ENCODE measurements at places on chromosomes 6 and 20.

DNA sequence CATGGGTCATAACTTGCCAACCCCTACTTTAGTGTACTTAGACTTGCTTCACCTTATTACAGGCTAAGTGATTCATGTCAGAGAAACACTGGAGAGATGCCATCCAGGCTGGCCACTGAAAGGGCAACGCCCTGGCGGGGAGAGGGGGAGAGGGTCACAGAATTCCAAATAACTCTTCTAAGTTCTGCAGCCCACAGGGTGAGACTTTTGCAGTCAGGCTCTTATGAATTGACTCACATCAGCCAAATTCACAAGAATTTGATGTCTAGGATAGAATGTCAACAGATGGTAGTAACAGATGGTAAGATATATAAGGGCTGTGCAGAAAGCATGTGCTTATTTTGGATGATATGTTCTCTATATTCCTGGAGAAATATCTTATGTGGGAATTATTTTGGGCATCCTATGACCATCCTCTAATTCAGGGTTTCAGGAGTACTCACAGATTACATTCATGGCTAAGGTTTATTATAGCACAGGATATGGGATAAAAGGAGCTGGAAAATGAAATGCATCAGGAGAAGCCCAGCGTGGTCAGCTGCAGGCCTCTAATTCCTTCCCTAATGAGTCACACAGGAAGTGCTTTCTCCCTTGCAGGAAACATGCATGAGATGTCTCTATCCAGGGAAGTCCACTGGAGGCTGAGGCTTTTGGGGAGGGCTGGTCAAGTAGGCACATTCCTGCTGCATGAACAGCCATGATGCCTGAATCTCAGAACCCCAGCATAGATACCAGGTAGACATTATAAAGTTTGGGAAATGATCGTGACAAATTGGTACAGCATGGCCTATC, 58.7 kb upstream of the RIN2 start:
- DNase-seq = no peak

- DNase-seq = no peak
These were observed 29.1 kb downstream of the HECA start for GRCh38 chr6:139164001-139164400.

- DNase-seq = no peak
These were observed 91.1 kb downstream of the MRPL14 start for GRCh38 chr6:44036196-44036595.

GRCh38 chr6:154916857-154917256, 78.3 kb upstream of the TIAM2 start:
- no peak for DNase-seq

DNA sequence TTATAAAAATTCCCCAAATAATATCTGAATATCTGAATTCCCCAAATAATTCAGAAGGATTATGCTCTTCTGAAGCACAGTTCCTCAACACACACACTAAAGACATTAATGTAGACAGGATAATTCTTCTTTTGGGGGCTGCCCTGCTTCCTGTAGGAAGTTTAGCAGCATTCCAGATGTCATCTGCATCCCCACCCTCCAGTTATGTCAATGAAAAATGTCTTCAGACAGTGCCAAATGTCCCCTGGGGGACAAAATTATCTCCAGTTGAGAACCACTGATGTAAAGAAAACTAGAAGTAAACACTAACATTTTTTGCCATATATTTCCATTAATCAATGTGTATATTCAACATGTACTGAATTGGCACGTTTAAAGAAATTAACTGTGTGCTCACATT, 25.9 kb upstream of the NAA20 start:
- DNase-seq = no peak

All from stimulated activated CD4-positive, alpha-beta T cell treated with anti-CD3 and anti-CD28 coated beads, Interleukin-1b, Interleukin-23, amount 100 ng/mL, for 1 hour (primary cell).